ENCODE measurements at places on chromosomes 13 and 19. TPM values are rescaled to one million over a fixed set of nuclear protein-coding genes. Genes with fewer than 3 reads are reported as not detected.

Gene C1QTNF9
- 0.20 TPM for total RNA-seq

DNA sequence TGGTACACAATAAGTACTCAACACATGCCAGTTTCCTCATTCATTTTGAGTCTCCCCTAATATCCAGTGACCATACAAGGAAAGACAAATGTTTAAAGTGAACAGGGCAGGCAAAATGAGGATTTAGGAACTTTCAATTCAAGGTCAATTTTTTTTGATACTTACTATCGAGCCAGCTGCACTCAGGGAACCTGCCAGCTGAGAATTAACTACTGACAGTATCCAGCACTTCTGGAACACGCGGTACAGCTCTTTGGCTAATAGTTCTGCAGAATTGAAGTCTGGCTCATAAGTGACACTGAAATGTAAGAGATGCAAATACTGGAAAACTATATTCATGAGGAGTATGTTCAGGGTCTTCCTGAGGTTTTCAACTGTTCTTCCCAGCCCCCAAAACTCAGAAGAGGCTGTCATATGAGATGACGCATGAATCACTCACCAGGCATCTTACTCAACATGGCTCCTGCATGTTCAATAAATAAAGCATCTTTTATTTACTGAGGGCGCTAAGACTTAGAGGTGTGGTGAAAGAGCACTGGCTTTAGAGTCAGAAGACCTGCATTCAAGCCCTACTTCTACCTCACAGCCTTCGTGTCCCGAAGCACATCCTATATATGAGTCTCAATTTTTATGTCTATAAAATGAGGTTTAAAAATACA lies 25.6 kb downstream of the RUBCNL start:
- H3K36me3 ChIP-seq: no peaks in the 10 kb centered on the region
- peaks cover 6% of the 10 kb centered on the region for H3K27me3 ChIP-seq
- no peak overlapping the region for H3K4me3 ChIP-seq
- H3K4me1 ChIP-seq: no peaks in the 10 kb centered on the region

Gene CCL25
- total RNA-seq: not detected

DNA sequence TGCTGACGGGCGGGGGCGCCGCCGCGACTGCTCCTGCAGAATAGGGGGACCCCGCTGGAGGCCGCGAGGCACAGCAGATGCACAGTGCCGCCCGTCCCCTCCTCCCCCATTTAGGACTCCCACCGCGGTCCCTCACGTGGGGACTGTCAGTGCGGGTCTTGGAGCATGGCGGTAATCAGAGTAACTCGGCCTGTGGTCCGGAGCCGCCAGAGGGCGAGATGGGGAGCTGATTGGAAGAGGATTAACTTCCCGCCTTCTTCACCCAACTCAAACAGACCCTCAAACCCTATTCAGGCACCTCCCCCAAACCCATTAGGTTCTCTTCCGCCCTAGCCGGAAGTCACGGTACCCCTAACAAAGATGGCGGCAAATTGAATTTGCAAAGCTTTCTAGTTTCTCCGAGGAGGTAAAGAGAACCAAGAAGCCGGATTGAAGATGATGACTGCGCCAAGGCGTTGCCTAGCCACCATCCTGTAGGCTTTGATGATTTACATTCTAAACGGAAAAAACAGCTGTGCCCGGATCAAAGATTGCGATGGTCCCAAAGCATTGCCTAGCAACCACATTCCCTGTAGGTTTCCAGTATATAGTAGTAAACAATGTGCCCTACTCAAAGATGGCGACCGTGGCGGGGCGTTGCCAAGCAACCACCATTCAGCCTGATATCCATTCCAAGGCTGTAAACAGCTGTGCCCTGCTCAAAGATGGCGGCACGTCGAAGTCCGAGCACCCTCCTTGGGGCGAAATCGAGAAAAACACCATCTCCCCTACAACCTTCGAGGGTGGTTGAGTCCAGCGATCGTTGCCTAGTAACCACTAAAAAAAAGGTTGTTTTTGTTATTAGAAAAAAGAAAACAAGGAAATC lies at the start of gene FUZ:
FUZ (minus strand) TSS at position 296 of the 865 bp plus-strand sequence; CDS start at position 110, 186 bp downstream.
- H3K27ac ChIP-seq: peak within 1 kb of the TSS; percentile 96
- peak within 1 kb of the TSS; percentile 98 for H3K4me3 ChIP-seq
- DNase-seq: peak; percentile 92
- no peaks in the 10 kb centered on the region for H3K27me3 ChIP-seq
- peaks cover 40% of the 10 kb centered on the region for H3K4me1 ChIP-seq

GRCh38 chr13:71474936-71475335 lies 392.1 kb downstream of the DACH1 start:
- H3K4me3 ChIP-seq: no peak overlapping the region
- no peaks in the 10 kb centered on the region for H3K4me1 ChIP-seq
- DNase-seq: no peak
- no peaks in the 10 kb centered on the region for H3K36me3 ChIP-seq
- H3K27me3 ChIP-seq: no peaks in the 10 kb centered on the region

GRCh38 chr19:41626278-41626677 lies 596 bp downstream of the CEACAM4 start:
- peak overlapping the region; percentile 60 for H3K27ac ChIP-seq
- H3K27me3 ChIP-seq: peaks cover 5% of the 10 kb centered on the region
- H3K4me1 ChIP-seq: peaks cover 61% of the 10 kb centered on the region
- H3K36me3 ChIP-seq: no peaks in the 10 kb centered on the region
- peak; percentile 33 for DNase-seq

Gene SHISA2
- total RNA-seq: 1.7 TPM

DNA sequence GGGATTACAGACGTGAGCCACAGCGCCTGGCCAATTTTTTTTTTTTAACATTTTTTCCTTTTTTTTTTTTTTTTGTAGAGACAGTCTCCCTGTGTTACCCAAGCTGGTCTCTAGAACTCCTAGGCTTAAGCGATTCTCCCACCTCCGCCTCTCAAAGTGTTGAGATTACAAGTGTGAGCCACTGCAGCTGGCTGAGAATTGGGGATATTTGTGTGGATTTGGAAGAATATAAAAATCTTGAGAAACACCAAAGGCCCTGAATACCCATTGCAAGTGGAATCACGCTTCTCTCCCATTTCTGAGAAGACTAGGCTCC lies 79.9 kb upstream of the ABCC4 start:
- H3K27me3 ChIP-seq: no peaks in the 10 kb centered on the region
- H3K27ac ChIP-seq: no peak overlapping the region
- H3K4me1 ChIP-seq: peaks cover 3% of the 10 kb centered on the region
- DNase-seq: no peak
- no peak overlapping the region for H3K4me3 ChIP-seq

DNA sequence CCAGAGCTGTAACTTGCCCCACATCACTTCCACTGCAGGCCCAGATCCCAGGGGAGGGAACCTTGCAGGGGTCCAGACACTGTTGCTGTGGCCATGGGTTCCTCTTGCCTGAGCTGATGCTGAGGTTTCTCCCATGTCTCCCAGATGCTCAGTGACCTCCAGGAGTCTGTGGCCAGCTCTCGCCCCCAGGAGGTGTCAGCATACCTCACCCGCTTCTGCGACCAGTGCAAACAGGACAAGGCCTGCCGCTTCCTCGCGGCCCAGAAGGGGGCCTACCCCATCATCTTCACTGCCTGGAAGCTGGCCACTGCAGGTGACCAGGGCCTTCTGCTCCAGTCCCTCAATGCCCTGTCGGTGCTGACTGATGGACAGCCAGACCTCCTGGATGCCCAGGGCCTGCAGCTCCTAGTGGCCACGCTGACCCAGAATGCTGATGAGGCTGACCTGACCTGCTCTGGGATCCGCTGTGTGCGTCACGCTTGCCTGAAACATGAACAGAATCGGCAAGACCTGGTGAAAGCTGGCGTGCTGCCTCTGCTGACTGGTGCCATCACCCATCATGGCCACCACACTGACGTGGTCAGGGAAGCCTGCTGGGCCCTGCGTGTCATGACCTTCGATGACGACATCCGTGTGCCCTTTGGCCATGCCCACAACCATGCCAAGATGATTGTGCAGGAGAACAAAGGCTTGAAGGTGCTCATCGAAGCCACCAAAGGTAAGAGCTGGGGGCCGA lies 12.1 kb upstream of the SLC25A42 start:
- H3K27ac ChIP-seq: no peak overlapping the region
- H3K36me3 ChIP-seq: peaks cover 46% of the 10 kb centered on the region
- DNase-seq: no peak
- no peaks in the 10 kb centered on the region for H3K27me3 ChIP-seq

GRCh38 chr13:104816726-104817125 lies 1718.7 kb downstream of the EFNB2 start:
- no peaks in the 10 kb centered on the region for H3K27me3 ChIP-seq
- no peak overlapping the region for H3K27ac ChIP-seq
- DNase-seq: no peak

- no peaks in the 10 kb centered on the region for H3K27me3 ChIP-seq
- no peak overlapping the region for H3K27ac ChIP-seq
- H3K36me3 ChIP-seq: no peaks in the 10 kb centered on the region
- H3K4me1 ChIP-seq: no peaks in the 10 kb centered on the region
Measured at GRCh38 chr13:96734499-96734898, 259.8 kb downstream of the OXGR1 start.

Gene F10
- total RNA-seq: not detected

GRCh38 chr19:33407140-33407551 lies 33.6 kb downstream of the CEBPG start:
- H3K4me1 ChIP-seq: no peaks in the 10 kb centered on the region
- no peak overlapping the region for H3K27ac ChIP-seq
- no peak for DNase-seq
- no peaks in the 10 kb centered on the region for H3K36me3 ChIP-seq
- no peaks in the 10 kb centered on the region for H3K27me3 ChIP-seq

- H3K36me3 ChIP-seq: peaks cover 7% of the 10 kb centered on the region
- DNase-seq: no peak
- H3K4me3 ChIP-seq: no peak overlapping the region
- H3K4me1 ChIP-seq: peaks cover 9% of the 10 kb centered on the region
Measured at GRCh38 chr19:45087531-45087930, 5.4 kb upstream of the PPP1R37 start.

- no peak overlapping the region for H3K27ac ChIP-seq
- H3K4me1 ChIP-seq: no peaks in the 10 kb centered on the region
- DNase-seq: peak; percentile 62
- H3K36me3 ChIP-seq: no peaks in the 10 kb centered on the region
Measured at GRCh38 chr19:33143897-33144405, 12.0 kb downstream of the WDR88 start.

All from CD4-positive, CD25-positive, alpha-beta regulatory T cell (primary cell).